Activated naive CD4-positive, alpha-beta T cell treated with anti-CD3 and anti-CD28 coated beads, Interleukin-2, amount 50 U/mL, for 72 hours (primary cell): ENCODE measurements at places on chromosomes 2 and 18.

GRCh38 chr2:206202446-206202845 is 42.8 kb downstream of the EEF1B2 start:
- no peak for DNase-seq

DNA sequence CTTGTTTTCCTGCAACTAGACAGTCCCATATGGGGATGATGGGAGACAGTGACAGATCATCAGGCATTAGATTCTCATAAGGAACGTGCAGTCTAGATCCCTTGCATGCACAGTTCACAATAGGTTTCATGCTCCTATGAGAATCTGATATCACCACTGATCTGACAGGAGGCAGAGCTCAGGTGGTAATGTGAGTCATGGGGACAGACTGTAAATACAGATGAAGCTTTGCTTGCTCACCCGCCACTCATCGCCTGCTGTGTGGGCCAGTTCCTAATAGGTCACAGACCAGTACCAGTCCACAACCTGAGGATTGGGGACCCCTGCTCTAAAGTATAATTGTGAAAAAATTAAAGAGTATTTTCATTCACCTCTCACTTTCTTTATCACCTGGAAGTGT is 23.6 kb upstream of the RAB1A start:
- no peak for DNase-seq

GRCh38 chr18:457140-457519 is 43.4 kb downstream of the COLEC12 start:
- no peak for DNase-seq

- no peak for DNase-seq
Observed at GRCh38 chr2:111662039-111662770, 221.8 kb downstream of the ANAPC1 start.

DNA sequence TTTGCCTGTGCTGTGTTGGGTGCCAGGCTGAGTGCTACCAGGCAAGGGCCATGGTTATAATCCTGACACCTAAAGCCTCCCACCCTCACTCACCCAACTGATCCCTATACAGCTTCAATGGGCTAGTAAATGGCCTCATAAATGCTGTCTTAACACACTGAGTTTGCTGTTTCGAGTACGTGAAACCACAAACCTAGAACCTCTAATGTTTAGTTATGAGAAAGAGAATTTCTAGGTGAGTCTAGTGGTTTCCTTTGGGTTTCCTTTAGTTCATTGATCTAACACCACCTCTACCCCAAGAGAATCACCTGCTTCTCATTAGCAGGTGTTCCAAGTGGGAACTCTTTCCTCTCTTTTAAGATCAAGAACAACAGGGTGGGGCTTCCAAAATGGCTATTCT is 172.0 kb downstream of the MC4R start:
- no peak for DNase-seq

- DNase-seq = no peak
Observed at GRCh38 chr2:11770531-11771188, 24.2 kb downstream of the LPIN1 start.

DNA sequence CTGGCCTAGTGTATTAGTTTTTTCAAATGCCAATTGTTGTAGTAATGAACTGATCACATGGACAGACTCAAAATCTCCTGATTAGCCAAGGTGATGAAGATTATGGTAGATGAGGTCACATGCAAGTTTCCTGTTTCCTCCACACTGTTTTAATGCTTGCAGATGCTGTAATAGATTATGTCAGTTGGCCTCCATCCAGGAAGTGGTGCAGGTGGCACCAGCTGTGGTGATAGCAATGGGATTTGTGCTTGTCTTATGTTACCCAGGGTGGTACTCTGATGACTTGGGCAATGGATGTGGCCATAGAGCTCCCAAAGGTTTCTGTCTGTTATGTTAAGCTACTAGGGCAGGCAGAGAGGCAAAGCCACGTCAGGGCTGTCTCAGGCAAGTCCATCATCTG is 332.9 kb upstream of the DDX18 start:
- DNase-seq = no peak

GRCh38 chr2:9809064-9809356 is 34.3 kb upstream of the TAF1B start:
- DNase-seq = no peak

- DNase-seq = no peak
Observed at GRCh38 chr2:158414538-158414937, 42.0 kb downstream of the CCDC148 start.

- peak; percentile 70 for DNase-seq
Observed at GRCh38 chr2:234496055-234496834, 636 bp downstream of the ARL4C start.

GRCh38 chr2:211469664-211470059 is 913.3 kb downstream of the CPS1 start:
- no peak for DNase-seq

DNA sequence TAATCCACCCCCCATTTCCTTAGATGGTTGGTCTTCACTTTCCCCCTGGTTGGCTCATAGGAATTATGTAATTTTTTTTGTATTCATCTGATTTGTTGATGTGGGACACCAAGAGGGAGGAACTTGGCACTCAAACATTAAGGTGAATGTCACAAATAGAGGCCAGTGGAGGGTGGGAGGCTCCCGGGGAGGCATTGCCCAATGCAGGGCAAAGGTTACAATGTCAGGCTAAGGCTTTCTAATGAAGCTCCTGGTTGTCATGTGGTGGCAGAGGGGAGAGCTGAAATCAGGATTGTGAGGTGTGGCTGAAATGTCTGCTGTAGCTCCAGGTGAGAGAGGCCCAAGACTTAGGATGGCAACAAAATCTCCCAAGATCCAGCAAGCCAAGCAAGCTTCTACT is 42.7 kb downstream of the MPHOSPH10 start:
- DNase-seq = no peak

DNA sequence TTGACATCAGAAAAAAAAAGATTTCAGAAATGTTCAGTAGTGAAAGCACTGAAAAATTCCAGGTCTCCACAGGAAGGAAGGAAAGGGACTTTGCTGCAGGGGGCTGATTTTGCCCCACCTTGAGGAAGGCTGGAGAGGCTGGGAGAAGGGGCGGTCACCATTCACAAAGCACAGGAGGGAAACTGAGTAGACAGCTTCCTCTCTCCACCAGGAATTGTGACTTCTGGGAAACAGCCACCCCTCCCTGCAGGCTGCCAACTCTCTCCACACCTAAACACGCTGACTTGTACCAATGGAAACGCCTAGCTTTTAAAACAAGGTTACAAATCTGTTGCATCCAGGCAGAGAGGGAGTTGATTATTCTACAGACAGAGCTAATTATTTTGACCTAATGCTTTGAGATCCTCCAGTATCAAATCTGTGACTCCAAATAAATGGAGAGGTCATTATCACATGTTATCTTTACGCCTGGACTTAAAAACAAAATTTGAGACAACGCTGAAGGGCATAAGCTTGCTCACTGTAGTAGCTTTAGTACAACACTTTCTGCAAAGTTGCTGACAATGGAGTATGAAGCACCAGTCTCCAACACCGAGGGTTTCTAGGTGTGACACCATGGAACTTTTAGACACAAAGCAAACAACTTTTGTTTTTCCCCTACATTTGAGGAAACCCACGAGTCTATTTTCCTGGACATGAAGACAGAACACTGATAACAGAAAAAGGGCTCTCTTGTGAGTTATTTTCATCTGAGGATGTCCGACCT is 42.7 kb downstream of the EPHA4 start:
- no peak for DNase-seq

DNA sequence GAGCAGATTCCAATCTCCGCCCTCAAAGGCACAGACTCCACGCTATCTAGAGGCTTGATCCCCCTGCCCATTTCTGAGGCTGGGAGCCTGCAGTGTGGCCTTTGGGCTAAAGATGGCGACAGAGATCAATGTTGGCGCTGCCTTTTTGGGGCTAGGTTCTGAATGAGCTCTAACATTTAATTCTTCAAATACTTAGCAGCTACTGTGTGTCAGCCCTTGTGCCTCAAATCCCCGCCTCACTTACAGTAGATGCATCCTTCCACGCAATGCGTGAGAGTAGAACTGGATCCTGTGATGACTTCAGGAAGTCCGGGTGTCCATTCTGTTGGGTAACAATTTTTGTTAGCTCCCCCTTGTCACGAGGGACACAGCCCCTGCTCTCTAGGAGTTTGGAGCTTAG is 12.4 kb downstream of the IL1F10 start:
- DNase-seq = no peak

DNA sequence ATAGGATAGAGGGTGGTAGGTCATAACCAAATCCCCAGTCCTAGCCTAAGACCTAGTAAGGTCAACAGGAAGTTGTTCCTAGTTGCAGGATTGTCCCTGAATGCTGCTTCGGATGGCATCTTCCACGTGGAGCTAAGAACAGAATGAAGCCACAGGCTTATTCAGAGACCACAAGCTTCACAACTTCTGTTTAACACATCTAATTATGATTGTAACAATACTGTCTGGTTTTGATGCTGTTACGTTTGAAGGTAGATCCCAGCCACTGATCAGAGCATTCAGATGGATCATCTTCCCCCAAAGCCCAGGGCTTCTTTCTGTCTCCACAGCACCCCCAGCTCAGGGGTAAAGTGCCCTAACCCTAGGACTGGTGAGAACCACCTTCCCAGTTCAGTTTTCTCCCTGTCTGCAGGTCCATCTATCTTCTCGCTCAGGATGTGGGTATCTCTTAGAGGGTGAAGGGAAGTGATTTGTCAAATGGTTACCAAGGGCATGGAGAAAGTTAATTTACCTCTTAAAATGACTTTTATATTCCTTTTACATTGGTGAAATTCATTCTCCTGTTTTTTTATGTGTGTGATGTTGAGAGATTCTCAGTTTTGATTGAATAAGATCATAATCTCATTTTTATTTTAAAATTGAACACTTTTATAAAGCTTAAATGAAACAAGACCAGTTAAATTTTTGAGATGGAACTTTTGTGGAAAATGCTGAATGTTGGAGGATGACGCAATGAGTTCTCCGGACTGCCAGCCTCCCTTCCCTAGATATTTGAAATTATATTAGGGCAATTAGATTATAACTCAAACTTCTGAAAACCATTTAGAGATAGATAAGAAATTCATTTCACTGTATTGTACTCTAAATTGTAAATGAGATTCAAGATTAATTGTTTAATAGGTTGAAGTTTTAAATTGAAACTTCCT is 66.5 kb downstream of the RHBDD1 start:
- DNase-seq = no peak

DNA sequence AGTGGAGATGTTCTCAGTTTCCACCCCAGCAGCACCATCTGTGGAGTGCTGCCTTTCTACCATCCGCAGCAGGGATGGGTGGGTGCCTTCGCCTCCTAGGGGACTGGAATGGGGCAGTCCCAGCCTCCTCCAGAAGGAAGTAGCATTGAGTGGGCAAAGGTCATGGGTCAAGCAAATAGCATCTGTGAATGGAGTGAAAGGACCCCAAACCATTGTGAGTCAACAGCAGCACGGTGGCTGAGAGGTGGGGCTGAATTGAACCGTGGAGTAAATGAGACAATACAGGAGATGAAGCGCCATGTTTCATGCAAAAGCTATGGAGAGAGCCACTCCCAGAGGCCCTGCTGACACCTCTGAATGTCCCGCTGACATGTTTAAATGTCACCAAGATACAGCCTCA is 9.7 kb downstream of the GPR55 start:
- no peak for DNase-seq

DNA sequence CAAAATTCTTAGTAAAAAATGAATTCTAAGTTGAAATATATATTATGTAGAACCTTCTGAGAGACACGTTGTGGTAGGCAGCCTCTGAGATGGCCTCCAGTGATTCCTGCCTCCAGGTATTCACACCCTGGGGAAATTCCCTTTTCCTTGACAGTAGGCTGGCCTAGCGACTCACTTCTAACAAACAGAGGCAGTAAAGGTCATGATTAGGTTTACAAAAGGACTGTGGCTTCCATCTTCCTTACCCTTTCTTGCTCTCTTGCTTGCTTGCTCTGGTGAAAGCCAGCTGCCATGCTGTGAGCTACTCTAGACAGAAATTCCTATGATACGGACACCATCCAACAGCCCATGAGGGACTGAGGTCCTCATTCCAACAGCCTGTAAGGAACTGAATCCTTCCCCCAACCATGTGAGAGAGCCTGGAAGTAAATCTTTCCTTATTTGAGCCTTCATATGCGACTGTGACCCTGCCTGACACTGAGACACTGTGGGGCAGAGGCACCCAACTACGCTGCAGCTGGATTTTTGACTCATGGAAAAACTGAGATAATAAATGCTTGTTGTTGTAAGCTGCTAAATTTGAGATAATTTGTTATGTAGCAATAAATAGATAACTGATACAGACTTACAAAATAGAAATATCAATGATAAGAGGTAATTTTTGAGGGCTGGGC is 32.7 kb upstream of the SERTAD2 start:
- no peak for DNase-seq

DNA sequence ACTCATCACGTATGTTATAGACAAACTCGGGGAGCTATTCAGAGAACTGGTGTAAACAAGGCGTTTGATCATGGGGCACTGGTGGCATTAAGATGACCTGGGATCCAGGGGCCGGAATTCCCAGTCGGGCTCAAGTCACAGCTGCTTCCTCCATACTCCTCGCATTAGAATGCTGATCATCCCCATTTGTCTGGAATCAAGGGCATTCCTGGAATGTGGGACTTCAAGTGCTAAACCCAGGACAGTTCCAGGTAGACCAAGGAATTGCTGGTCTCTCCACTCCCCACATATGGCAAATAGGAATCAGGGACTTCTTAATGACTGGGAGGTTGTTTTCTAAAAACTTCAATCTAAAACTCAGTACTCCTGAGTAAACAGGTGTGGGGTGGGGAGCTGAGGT is 355.7 kb upstream of the RAB6C start:
- DNase-seq = no peak

DNA sequence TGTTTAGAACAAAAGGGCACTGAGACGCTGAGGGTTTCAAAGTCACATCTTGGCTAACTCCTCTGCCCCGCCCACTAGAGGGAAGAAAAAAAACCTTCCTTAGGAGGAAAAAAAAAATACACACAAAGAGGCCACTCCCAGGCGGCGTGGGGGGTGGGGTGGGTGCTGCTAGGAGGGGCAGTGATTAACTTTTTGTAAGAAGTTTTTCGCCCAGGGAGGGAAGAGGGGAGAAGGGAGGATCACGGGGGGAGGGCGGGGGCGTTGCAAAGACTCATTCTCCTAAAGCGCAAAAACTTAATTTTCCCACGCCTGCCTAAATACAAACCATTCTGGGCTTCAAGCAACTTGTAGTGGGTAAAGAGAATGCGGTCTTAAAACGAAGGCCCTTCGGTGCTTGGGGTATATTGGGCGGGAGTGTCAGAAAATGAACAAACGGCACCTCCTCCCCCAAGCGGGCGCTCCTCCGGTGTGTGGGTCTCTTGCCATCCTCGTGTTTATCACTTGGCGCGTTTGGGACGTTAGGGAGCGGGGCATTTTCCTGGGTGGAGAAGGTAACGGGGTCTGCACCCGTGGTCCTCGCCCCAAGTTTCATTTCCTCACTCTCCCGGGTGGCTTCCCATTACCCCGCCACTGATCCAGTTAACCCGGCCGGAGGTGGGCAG is 1.7 kb downstream of the CXCR4 start:
- DNase-seq = peak; percentile 69

DNA sequence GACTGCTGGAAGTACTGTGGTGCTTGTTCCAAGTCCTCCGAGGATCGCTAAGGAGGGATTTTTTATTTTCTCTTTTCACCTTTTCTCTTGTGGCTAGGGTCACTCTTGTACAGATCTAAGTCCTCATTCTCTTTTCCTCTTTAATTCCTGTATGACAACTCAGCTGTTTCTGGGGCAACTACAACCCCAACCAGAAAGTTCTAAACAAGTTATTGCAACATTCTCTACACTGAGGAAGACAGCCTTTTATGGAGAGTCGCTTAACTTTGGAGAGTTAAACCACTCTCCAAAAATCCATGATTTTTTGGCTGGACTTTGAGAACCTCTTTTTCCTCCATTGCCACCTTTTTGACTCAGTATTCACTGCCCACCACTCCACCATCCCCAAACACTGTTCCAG is 74.0 kb upstream of the SESTD1 start:
- no peak for DNase-seq

GRCh38 chr2:7077660-7078267 is 160.6 kb downstream of the RNF144A start:
- no peak for DNase-seq
